ENCODE measurements at places on chromosomes 6 and 20.

GRCh38 chr20:3547906-3548305 lies 77.1 kb downstream of the ATRN start:
- DNase-seq: no peak

DNA sequence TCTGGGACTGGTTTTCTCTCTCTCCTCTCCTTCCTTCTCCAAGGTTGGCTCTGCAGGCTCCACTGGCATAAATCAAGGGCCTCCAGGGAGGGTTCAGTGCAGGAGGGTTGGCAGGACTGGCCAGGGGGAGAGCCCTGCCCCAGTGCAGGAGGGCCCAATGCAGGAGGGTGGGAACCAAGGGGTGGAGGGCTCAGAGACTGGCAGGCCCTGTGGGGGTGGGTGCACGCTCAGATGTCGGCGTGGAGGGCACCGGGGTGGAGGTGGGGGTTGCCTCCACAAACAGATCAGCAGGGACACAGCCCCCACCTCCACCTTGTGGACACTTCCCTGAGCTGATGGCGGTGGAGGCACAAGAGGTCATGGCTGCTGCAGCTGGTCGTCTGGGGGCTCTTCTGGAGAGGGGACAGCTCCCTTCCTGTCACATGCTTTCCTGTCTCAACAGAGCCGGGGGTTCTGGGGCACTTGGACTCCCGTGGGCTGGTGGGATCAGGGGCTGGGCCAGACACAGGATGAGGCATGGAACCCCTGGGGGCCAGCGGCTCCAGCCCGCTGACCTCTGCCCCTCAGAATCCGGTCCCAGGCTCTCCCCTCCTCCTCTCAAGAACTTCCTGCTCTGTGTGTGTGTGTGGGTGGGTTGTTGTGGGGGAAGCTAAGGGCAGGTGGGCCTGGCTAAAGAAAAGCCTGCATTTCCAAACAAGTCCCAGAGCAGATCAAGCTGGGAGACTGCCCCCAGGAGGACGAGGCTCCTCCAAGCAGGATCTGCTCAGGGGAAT lies 2.7 kb upstream of the ABHD16B start:
- DNase-seq: no peak

DNA sequence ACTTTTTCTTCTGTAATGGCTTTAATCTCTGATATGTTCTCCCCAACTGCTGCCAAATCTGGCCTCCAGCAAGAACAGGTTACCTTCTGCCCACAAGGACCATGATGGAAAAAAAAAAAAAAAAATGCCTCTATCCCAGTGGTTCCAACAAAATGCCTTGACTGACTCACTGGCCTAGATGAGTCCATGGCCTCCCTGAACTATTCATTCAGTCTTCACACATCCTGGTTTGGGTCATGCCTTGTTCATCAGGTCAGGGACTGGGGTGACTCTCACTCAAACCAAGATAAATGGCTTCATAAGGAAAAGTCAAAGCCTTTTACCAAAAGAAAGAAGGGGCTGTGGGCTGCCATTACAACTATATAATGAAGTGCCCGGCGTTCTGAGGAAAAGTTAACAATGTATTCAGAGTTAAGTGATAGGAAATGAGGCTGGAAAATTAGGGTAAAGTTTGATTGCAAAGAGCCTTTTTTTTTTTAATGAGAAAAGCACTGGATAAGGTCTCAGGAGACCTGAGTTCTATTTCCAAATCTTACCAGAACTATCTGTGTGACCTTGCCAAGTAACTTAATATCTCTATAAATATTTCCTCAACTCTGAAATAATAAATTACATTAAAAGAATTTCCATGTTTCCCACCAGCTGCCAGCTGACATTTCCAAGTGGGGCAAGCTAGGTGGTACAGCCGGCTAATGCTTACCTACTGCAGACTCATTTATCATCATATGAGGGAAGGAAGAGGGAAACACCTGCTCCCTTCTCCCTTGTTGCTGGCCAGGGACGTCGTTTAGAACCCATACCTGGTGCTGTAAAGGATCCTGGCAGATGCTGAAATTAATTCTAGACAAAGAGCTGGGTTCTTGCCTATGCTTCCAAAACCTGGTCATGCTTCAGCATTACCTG lies 380.0 kb upstream of the MARCKS start:
- DNase-seq: no peak

DNA sequence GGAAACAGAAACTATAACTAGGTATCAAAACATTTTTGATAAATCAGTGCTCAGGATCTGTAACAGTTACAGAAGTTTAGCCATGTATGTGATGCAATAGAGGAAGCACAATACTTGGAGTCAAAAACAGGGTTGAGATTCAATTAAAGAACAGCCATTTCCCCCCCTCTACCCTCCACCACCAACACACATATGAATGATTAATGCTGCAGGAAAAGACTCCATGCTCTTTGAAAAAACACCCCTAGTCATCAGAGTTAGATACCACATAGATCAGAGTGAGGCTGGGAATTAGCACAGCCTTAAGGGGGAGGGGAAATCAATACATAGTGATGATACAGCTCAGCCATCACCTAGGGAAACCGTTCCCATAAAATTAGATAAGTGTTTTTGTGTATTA lies 108.9 kb upstream of the EMILIN3 start:
- DNase-seq: no peak

DNA sequence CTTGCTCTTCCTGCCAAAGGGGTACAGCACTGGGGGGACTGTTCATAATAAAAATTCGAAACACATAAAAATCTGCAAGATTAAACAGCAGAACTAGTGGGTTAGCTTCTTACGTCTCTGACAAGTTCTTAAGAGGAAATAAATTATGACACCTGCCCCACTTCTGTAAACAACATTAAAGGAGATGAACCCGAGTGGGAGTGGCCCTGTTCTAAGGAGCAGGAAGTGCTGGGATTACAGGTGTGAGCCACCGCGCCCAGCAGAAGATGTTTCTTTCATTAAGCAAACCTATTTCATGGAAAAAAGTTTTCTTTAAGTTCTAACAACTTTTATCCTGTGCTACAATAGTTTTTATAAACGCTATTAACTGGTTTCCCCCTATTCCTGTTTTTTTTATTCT lies 24.6 kb downstream of the USP45 start:
- peak; percentile 30 for DNase-seq

DNA sequence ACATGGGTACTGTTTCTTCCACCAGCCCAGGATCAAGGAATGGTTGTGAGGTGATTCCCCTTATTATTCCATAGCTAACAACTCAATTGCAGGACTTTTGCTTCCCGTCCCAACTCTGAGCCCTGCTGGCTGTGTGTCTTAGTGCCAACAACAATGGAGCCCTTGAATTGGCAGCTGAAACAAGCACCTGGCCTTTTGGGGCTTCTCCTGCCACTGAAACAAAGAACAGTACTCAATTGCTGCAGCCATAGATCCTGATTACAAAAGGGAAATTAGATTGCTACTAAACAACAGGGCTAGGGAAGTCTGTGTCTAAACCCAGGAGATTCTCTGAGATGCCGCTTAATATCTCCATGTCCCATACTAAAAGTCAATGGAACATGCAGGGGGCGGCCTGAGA lies 61.3 kb upstream of the CARMIL1 start:
- no peak for DNase-seq

DNA sequence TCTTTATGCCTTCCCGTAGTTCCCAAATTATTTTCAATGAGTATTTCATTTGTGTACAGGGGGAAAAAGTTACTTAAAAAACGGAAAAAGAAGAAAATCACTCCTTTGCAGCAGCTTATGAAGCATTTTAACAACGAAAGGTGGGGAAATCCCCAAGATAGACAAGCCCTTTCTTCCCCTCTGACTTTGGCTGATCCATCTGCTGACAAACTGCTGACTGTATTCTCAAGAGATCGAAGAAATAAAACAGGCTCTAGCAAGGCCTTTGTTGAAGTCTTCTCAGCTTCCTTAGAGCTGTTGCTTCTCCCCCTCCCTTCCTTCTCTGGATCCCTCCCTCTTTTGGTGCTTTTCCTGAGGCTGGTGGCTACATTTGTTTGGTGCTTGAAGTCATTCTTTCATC lies 325.2 kb downstream of the NRN1 start:
- no peak for DNase-seq

GRCh38 chr20:19909725-19910124 lies 107.4 kb upstream of the NAA20 start:
- DNase-seq: no peak

DNA sequence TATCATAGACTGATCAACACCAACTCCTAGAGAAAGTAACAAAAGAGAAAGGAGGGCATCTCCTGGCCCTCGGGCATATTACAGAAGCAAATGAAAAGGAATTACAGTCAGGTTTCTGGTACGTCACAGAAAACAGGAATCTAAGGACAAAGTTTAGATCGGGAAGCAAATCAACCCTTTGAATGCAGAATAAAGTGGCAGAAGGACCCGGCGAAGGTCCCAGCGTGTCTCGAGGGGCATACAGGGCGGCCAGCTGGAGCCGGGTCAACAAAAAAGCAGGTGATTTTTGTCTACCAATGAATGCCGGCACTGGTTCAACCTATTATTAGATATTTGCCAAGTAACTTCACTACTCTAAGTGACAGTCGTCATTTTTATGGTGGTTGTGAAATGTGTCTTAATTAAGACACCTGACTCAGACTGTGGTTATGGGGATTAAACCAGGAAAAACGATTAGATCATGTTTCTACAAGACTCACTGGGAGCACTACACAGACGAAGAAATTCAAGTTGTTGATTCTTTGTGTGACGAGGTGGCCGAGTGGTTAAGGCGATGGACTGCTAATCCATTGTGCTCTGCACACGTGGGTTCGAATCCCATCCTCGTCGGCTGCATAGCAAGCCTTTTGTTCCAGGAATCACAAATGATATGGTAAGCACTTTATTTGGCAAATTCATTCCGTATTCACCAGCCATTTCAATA lies 12.4 kb upstream of the ZSCAN9 start:
- DNase-seq: no peak

All from CD4-positive, alpha-beta T cell treated with Interleukin-6 for 4 hours (primary cell).